ENCODE measurements at places on chromosomes 6 and 20.

GRCh38 chr6:10460096-10460495, 45.2 kb upstream of the TFAP2A start:
- no peak for DNase-seq

GRCh38 chr6:30748851-30749540, 4.6 kb upstream of the IER3 start:
- no peak for DNase-seq

DNA sequence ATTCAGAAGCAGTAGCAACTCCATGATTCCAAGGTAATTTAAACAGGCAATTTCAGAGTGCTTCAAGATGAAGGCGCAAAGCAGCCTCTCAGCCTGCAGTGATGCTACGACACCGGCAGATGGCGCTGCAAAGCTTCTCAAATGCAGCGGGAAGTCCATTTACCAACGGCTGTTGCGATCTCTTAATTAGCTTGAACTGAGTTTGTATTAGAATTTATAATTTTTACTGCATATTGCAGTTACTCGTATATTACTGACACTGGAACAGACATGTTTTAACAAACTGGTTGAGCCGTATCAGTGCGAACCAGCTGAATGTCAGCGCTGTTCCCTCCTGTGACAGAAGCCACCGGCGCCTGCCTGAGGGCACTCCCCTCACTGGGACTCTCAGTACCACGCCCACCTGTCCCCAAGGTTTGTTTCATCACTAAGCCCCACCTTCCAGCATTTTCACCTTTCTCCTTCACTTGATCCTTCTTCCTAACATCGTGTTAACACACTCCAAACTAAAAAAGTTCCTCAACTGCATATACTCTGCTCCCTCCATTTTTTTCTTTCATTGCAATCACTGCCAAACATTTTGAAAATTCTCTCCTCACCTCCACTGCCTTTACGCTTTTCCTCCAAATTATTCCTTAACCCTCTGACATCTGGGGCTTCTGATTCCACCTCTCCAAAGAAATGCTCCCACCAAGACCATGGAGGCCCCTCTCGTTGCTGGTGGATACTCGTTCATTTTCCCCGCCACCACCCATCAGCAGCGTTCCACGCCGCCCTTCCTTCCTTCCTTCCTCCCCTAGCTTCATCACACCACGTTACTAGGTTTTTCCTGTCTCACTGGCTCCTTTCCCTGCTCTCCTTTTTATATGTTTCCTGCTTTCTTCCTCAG, 14.5 kb downstream of the GNL1 start:
- peak; percentile 86 for DNase-seq

DNA sequence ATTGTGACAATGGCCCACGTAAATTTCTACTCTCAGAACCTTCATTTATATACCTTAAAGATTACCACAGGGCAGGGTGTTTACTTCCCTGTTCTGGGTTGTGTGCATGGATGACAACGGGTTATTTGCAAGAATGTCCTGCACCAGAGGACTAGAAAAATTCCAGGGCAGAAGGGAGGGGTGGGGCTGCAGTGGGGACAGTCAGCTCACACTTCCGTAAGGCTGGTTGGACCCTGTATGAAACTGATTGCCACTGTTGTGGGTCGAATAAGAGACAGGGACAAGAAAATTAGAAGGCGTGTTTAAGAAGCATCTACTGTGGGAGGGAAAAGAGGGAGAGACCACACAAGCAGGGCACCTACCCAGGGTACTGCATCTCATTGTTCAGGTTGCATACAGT, 96.5 kb downstream of the SNAP25 start:
- DNase-seq: no peak

DNA sequence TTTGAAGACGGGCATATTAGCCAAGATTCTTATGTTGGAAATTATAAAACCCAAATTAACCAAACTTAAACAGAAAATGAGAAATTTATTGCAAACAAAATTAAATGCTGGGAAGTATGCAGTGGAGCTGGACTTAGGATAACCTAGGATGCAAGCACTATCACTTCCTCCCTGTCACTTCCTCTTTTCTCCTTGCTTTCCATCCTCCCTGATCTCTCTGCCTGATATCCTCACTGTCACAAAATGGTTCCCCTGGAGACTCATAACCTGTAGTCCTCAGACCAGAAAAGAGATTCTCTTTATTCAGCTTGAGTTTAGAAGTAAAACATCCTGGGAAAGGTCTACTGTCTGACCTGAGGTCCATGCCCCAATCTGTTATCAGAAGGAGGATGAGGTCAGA, 7.4 kb upstream of the KLHL32 start:
- DNase-seq: no peak

GRCh38 chr6:3788408-3789017, 37.0 kb upstream of the PXDC1 start:
- no peak for DNase-seq

- no peak for DNase-seq
Observed at GRCh38 chr6:143822584-143823024, 20.5 kb upstream of the LTV1 start.

DNA sequence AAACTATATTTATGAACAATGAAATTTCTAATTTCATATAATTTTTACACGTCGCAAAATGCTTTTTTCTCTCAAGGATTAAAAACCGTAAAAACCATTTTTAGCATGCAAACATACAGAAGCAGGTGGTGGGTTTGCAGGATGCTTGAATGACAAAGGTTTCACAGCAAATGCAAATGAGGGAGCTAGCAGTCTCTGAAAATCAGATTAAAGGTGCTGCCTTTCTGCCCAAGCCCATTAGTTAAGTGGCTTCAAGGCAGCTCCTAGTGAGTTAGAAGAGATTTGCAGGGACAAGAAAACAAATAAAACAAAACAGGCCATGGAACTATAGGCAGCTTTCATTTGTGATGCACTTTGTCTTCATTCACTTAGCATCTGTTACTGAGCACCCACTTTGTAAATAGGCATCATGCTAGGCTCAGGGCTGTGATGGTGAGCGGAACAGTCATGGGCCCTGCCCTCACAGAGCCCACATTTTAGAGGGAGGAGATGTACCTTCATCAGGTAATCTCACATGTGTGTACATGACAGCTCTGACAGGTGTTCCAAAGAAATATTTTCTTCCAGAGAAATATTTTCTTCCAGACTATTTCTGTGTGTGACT, 29.5 kb downstream of the NAPB start:
- DNase-seq: no peak

DNA sequence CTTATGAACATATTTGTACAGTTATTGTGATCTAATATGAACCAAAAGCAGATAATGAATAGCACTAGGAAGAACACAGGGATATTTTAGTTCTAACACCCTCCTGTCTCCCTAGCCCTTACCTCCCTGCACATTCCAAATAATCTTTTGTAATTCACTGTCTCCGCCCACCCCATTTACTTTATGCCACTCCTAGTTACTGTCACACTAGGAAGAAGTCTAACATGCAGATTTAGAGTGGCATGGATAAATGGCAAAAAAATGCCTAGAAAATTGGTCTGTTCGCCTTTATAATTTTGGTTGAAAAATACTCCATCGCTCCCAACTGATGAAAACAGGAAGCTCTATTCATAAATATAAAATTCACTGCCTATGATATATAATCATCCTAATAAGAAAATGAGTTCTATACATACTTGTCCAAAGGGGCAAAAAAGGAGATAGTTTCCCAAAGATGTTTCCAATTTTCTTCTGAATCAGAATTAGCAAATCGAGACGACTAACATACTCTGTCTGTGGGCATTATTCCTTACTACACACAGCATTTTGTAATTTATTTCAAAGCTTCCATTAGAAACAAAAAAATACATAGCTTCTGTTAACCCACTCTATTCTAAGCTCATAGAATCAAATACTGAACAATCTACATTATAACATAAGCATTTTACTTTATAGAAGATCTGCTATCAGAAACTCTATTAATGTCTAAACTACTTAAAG, 1.3 kb upstream of the RUNX2 start:
- DNase-seq: no peak

DNA sequence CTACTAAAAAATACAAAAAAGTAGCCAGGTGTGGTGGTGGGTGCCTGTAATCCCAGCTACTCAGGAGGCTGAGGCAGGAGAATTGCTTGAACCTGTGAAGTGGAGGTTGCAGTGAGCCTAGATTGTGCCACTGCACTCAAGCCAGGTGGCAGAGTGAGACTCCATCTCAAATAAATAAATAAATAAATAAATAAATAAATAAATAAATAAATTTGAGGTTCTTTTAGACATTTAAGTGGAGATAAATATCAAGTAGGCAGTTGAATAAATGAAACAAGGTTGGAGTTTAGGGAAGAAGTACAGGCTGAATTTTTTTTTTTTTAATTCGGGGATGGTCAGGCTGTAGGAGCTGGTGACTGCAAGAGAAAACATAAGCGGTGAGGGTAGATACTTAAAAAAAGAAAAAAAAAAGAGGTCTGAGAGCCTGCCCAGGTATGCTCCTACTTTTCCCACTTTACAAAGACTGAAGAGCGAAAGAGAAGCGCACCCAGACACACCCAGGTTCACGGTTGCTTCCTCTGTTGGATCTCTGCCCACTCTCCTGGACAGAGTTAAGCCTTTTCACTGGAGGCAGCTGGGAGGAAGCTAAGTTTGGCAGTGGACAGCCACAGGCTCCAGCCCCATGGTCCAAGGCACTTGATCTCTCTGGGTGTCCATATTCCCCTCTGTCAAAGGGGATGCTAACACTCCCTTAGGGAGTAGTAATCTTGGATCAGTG, 100.9 kb upstream of the PRDM1 start:
- DNase-seq: no peak

- DNase-seq: no peak
Observed at GRCh38 chr6:105821027-105821426, 265.1 kb upstream of the PRDM1 start.

DNA sequence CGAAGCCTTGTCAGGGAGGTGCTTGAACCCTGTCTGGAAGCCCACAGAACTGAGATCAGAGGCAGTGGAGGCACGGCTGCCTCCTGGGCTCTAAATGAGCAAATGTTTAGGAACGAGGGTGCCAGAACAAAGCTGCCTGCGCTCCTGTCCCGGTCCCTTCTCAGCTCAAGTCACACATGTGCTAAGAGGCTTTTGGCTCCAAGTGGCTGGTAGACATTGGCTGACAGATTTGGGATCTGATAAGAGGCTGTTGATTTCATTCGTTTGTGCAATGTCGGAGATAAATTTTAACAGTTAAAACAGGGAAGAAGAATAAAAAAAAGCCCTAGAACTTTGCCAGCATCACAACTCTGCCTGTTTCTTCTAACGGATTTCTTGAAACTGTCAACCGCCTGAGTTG, 191.8 kb downstream of the NRN1 start:
- no peak for DNase-seq

GRCh38 chr20:50509923-50510705, at the start of gene PTPN1:
Gene PTPN1 (plus strand): TSS chr20:50510383. CDS start chr20:50510528, 145 bp downstream.
- peak; percentile 99 for DNase-seq

DNA sequence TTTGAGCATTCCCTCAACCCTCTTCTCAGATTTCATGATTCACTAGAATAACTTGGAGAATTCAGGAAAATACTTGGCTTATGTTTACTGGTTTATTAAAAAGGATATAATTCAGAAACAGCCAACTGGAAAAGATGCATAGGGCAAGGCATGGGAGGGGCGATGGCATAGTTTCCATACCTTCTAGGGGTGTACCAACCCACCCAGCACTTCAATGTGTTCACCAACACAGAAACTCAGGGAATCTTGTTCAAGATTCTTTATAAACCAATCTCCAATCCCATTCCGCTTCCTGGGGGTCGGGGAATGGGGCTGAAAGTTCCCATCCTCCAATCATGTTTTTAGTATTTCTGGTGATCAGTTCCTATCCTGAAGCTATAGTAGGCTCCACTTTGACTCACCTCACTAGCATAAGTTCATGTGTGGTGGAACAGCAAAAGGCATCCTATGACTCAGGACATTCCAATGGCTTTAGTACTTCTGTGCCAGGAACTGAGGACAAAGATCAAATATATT, 164.4 kb downstream of the SIM1 start:
- DNase-seq: no peak

- DNase-seq: no peak
Observed at GRCh38 chr20:50559856-50560638, 49.9 kb downstream of the PTPN1 start.

GRCh38 chr6:168181316-168181715, 102.3 kb upstream of the FRMD1 start:
- no peak for DNase-seq

DNA sequence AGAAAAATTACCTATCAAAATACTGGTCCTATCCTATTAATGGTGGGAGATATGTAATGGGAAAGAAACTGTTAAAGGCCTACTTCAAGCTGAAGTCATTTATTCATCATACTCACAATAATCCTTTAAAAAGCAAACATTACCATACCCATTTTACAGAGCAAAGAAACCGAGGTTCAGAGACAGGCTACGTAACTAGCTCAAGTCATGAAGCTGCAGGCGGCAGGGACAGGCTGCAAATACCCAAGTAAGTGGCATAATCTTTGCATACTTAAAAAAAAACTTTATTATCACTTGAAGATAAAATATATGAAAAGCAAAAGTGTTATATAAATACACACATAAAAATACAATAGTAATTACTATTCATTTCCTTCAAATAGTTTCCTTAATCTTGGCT, 2.6 kb downstream of the RALGAPA2 start:
- DNase-seq: no peak

Data from CD4-positive, alpha-beta T cell treated with Interleukin-4 for 4 hours (primary cell).